Left ventricle myocardium inferior (tissue), 1 donor: ENCODE measurements at places on chromosomes 5 and 9.

DNA sequence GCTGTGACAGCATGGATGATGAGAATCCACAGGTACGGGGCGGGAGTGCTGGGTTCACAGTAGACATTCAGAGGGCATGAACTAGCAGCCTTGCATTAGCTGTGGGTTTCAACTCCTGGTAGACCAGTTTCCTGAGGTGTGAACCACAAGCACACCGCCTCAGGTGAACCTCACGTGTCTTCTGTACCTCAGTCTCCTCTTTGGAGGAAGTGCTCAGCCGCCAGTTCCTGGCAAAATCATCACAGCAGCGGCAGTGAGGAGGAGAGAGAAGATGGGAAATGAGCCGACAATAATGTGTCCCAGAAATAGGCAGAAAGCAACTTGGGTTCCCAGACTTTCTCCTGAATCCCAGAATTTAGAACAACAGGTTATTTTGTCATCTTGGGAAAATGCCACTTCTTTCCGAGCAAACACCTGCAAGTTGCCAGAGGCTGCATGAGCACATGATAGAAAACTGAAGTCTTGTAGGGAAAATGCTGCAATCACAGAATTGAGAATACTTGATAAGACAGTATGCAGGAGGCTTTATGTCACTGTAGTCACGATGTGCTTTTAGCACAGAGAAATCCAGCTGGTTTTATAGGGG is 258.5 kb downstream of the AOPEP start:
- DNase-seq = no peak

GRCh38 chr9:121354141-121354540 is 15.9 kb downstream of the STOM start:
- DNase-seq = no peak

DNA sequence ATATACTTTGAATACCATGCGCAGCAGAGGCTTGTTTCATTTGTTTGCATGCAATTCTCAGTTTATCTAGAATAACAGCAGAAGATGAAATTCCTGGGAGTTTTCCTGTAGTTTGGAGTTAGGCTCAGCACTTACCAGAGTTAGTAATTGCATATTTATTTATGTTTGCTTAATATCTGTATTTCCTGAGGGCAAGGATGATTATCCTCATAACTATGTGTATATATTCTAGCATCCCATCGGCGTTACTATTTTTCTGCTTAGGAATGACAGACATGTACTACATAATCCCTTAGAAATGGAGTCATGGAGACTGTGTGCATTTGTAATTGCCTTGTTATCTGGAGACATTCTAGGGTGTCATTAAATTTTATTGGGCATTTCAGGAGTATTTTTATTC is 1184.8 kb downstream of the DTWD2 start:
- no peak for DNase-seq

GRCh38 chr5:17829456-17829855 is 195.2 kb downstream of the TAF11L14 start:
- DNase-seq = no peak

- DNase-seq = no peak
These were observed at the start of gene ADGRD2 for GRCh38 chr9:124450241-124450924. Gene ADGRD2 (plus strand): TSS chr9:124450451. CDS start chr9:124451667, 1,216 bp downstream.

- DNase-seq = no peak
These were observed 42.8 kb upstream of the RLN1 start for GRCh38 chr9:5382479-5382878.

- no peak for DNase-seq
These were observed 16.9 kb upstream of the BOD1 start for GRCh38 chr5:173633304-173633703.

- no peak for DNase-seq
These were observed 48.0 kb downstream of the IPO11 start for GRCh38 chr5:62460578-62460983.

GRCh38 chr9:127963359-127964064 is 17.3 kb downstream of the EEIG1 start:
- DNase-seq = no peak

- no peak for DNase-seq
These were observed 138.0 kb downstream of the ADAMTSL1 start for GRCh38 chr9:18611971-18612370.

- DNase-seq = no peak
These were observed 200.7 kb downstream of the SLC12A2 start for GRCh38 chr5:128284236-128284635.

- no peak for DNase-seq
These were observed 213.3 kb downstream of the CDK5RAP2 start for GRCh38 chr9:120366644-120367019.

DNA sequence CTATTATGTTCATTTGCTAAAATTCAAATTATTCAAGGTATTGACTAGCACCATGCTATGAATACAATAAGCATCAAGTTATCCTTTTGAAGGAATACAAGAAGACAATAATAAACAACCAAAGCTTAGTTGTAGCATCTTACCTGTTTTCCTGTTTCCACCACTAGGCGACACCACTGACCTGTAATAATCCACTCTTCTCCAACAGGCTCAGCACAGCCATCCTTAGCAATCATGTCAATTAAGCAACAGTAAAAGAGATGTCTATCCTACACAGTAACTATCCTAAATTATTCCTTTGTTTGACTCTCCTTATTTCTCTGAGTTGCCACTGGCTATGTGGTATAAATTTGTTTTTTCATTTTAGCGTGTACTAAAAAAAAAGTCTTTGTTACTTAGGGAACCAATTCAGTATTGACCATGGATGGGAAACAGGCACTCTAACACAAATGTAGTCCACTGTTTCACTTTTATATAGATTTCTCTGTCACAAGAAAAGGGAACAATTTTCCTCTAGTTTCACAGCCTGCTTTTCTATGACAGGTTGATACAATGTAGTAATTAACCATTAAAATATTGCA is 46.2 kb downstream of the PCA3 start:
- no peak for DNase-seq

- DNase-seq = no peak
These were observed 447.4 kb upstream of the WWC1 start for GRCh38 chr5:167843881-167844572.

GRCh38 chr9:18154661-18155060 is 319.3 kb upstream of the ADAMTSL1 start:
- no peak for DNase-seq

DNA sequence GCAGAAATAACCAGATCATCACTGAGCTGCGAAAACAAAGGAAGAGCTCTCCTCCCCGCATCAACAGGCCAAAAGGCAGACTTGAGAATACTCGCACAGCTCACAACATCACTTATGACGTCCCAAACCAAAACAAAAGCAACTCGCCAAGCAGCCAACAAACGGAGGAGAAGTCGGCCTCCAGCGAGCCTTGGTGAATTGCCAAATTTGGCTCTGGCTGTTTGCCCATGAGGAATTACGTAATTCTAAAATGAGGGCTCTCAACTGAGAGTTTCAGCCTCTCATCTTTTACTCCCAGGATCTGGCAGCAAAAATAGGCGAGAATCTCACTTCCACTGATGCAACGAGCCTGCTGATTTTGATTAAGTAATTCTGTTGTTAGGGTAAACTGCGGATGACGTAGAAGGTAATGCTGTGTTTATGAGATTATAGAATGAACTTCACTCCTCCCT is 51.7 kb upstream of the SEMA6A start:
- DNase-seq = peak; percentile 68

GRCh38 chr9:136650648-136651047 is 12.1 kb upstream of the EGFL7 start:
- DNase-seq = no peak

- DNase-seq = no peak
These were observed 1941.1 kb upstream of the C9orf72 start for GRCh38 chr9:29514336-29514735.

GRCh38 chr9:135908754-135909204 is 1.4 kb upstream of the CAMSAP1 start:
- no peak for DNase-seq

- DNase-seq = no peak
These were observed 3.9 kb downstream of the RELL2 start for GRCh38 chr5:141640698-141641097.

DNA sequence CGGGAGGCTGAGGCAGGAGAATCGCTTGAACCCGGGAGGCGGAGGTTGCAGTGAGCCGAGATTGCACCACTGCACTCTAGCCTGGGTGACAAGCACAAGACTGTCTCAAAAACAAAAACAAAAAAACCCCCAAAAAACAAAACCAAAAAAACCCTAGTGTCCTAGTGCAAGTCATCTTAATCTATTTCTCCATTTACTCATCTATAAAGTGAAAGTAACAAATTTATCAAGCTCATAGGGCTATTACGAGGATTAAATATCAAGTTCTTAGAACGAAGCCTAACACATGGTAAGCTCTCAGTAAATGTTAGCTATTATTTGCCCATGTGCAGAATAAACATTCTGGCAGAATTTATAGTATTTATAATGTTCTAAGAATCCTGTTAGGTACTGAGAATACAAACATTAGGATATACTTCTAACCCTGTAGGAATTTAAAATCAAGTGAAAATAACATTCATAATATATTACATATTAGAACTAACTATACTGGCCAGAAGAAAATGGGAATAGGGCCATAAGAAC is 45.0 kb downstream of the GOLPH3 start:
- no peak for DNase-seq

DNA sequence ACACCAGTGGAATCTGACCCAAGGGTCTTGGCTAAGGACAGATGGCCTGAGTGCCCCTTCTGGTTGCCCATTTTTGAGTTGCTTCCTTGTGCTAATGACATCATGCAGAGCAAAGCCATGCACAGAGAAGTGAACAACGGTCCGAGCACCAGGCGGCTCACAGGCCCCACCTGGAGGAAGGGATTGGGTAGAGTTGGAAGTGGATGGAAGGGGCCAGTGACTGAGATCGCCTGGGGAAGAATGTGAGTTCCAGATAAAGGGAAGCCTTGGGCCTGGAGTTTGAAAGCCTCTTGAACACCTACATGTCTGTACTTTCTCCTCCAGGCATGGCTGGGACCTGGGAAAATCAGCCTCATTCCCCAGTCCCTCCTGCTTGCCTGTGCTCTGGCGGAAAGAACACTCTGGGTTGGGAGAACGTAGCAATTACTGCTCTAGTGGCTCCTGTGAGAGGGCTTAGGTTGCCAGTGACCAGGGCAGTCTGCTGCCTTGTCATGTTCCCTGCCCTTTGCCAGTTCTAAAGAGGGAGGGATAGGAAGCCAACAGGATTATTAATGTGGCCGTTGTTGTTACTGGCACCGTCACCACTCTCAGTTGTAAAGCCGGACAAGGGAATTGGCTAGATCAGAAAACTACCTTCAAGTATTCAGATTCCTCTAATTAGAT is 62.5 kb upstream of the PTPN3 start:
- DNase-seq = peak; percentile 23

DNA sequence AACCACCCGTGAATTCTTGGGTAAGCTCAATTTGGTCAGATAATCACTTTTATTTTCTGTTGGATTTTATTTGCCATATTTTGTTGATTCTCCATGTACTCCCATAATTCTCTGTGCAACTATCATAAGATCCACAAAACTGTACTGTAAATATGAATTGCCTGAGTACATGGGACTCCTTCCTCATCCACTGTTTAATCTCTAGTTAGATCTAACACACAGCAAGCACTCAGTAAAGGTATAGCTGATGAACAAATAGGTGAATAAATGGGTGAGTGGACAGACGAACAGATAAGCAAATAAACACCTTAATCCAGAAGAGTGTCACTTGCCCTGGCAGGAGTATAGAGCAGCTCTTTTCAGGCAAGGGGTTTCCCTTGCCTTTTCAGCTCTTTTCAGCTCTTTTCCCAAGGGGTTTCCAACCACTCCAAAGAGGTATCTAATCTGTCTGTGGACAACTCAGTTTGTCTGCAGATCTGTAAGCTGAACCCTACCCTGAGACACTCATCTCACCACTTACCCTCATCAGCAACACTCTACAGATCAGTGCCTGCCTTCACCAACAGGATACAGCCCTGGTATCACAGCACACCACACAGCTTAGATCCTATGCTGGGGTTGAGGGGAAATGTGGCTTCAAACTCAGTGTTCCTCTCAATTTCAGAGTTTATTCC is 51.2 kb downstream of the SIL1 start:
- no peak for DNase-seq

GRCh38 chr5:137604348-137605095 is 105.4 kb upstream of the SPOCK1 start:
- no peak for DNase-seq
